ENCODE measurements at places on chromosomes 2 and 18. TPM values are rescaled to one million over a fixed set of nuclear protein-coding genes. Genes with fewer than 3 reads are reported as not detected.

DNA sequence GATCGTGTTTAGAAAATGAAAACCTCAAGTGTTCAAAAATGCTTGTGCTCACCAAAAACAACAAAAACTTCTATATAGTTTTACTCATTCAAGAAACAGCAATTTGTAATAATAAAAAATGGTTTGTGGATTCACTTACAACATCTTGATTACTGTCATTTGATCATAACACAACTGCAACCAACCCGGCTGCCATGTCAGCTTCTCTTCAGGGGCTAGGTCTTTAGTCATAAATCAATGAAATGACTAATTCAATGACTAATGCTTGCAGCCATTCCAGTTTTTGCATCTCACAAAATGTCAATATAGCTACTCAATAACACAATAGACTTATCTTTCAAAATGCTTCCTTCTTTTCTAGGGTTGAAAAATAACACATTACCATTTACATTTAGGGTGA is 128.0 kb downstream of the OLA1 start:
- H3K36me3 ChIP-seq = no peaks in the 10 kb centered on the region
- H3K4me3 ChIP-seq = no peak overlapping the region
- no peak overlapping the region for H3K27ac ChIP-seq
- H3K27me3 ChIP-seq = no peaks in the 10 kb centered on the region

Gene ALPI
- not detected for total RNA-seq

- DNase-seq = no peak
- H3K27ac ChIP-seq = no peak overlapping the region
- H3K27me3 ChIP-seq = no peaks in the 10 kb centered on the region
- H3K4me3 ChIP-seq = no peak overlapping the region
These were observed 34.2 kb upstream of the CTDP1 start for GRCh38 chr18:79645291-79645983.

Gene POLE4
- total RNA-seq = 9.8 TPM

- H3K27me3 ChIP-seq = no peaks in the 10 kb centered on the region
- no peak for DNase-seq
- no peaks in the 10 kb centered on the region for H3K36me3 ChIP-seq
- no peak overlapping the region for H3K27ac ChIP-seq
- H3K4me3 ChIP-seq = no peak overlapping the region
These were observed 96.4 kb upstream of the DDX18 start for GRCh38 chr2:117718048-117718447.

DNA sequence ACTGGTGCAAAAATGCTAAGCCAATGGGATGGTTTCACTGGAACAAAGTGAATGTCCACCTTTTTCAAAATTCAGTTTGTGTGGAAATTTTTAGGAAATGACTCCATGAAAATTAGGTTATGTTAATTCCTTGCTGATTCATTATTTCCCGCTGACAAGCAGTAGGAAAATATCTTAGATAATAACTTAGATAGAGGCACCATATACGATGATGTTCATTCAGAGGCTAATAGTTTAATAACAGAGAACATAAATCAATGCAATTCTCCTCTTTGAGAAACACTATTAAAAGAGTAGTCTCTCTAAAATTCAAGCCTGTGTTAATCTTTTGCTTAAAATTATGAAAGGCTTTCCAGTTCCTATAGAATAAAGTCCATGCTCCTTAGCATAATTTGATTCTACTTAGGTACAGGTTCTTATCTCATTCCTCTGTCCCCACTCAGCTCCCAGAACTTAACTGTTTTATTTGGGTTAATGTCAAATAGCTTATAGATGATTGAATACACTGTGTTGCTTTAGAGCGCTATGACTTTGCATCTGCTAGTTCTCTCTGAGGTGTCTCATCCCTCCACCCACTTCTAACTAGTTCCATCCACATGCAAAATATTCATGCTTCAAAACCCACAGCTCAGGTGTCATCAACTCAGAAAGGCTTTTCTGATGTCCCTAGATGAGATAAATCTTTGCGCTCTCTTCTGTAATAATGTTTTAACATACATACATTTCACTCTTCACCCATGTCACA is 503.6 kb downstream of the ERBB4 start:
- H3K36me3 ChIP-seq = no peaks in the 10 kb centered on the region
- no peak overlapping the region for H3K27ac ChIP-seq
- H3K4me1 ChIP-seq = no peaks in the 10 kb centered on the region
- H3K4me3 ChIP-seq = no peak overlapping the region

DNA sequence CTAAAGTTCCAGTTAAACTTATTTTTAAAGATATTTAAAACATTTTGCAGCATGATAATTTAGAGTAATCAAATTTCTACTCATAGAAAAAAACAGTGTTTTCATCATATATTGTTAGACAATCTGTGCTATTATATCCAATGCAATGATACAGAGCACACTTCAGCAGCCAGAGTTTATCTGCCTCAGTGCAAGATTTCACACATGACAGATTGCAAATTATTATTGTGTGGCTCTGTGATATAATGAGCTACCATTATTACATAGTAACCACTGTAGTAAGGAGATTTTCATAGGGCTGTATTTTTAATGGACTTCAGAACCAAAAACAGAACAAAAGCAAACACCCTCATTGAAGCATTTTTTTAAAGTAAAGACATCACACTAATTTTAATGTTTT is 762.4 kb downstream of the DSC3 start:
- H3K36me3 ChIP-seq = no peaks in the 10 kb centered on the region
- H3K27ac ChIP-seq = no peak overlapping the region
- no peaks in the 10 kb centered on the region for H3K4me1 ChIP-seq
- no peak overlapping the region for H3K4me3 ChIP-seq

DNA sequence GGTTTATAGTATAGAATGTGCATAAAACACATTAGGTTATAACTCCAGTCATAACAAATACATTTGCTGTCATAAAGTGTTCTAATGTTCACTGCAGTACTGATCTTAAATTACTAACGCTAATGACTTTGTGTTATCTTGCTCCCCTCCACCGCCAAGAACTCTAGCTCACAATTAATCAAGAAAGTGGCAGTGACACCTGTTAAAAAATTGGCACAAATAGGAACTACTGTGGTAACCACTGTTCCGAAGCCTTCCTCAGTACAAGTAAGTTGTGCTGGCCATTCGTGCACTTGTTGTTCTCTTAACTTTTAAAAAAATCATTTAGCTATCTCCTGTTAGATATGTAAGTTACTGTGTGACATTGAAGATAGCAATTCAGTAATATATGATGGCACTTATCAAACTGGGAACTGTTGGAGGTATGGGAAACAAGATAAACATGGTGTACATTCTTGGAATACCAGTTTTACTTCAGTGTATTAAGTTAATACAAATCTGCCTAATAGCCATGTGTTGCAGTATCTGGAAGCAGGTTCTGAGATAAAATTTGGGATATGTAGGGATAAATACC is 41.2 kb downstream of the TAF4B start:
- no peaks in the 10 kb centered on the region for H3K36me3 ChIP-seq
- no peak overlapping the region for H3K4me3 ChIP-seq
- no peaks in the 10 kb centered on the region for H3K4me1 ChIP-seq
- no peak overlapping the region for H3K27ac ChIP-seq

- H3K27me3 ChIP-seq = no peaks in the 10 kb centered on the region
- H3K27ac ChIP-seq = no peak overlapping the region
- H3K4me1 ChIP-seq = no peaks in the 10 kb centered on the region
- H3K4me3 ChIP-seq = no peak overlapping the region
- no peak for DNase-seq
- no peaks in the 10 kb centered on the region for H3K36me3 ChIP-seq
These were observed 66.2 kb upstream of the FOSL2 start for GRCh38 chr2:28326469-28326805.

DNA sequence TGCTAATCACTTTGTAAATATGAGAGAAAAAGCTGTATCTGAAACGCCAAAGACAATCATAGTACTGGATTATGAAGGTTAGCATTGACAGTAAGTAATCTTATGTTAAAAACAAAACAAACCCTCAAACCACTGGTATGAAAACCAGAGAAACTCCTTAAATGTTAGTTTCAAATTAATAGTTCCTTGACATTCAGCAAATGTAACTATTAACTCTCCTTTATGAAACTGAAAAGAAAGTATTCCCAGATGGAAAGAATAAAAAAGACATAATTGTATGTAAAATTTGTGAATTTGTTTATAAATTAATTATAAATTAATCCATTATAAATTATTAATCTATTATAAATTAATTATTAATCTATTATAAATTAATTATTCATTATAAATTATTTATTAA is 12.3 kb downstream of the FASTKD1 start:
- no peaks in the 10 kb centered on the region for H3K36me3 ChIP-seq
- DNase-seq = no peak
- H3K4me1 ChIP-seq = no peaks in the 10 kb centered on the region
- no peaks in the 10 kb centered on the region for H3K27me3 ChIP-seq
